Frontal cortex (tissue), 4 donors: ENCODE measurements at places on chromosomes 16 and 17.

- no peak for DNase-seq
Observed at GRCh38 chr17:64170286-64170685, 40.3 kb upstream of the ERN1 start.

DNA sequence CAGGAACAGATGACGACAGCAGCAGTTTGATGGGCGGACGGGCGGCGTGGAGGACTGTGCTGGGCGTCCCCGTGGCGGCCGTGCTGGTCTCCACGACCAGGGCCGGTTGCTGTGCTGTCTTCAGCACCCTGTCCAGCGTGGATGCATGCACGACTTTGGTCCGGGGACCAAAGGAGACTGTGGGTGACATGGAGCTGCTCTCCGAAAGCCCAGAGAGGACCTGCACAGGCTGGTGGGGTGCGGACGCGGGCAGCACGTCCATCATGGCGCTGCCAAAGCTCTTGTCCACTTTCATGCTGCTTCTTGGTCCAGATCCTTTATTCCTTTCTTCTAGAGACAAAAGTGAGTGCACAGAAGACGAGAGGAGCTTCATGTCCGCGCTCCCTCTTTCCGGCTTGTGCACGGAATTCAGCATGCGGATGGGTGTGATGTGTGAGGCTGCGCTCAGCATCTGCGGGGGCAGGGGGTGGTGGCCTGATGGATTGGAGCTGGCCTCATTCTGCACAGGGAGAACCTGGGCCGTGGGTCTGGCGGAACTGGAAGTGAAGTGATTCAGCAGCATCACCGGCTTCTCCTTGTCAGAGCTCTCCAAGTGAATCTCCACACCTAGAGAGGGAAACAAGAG is 20.3 kb downstream of the MAP1LC3B start:
- DNase-seq: no peak

GRCh38 chr17:32222621-32223020 is 43.0 kb upstream of the RHBDL3 start:
- DNase-seq: no peak

DNA sequence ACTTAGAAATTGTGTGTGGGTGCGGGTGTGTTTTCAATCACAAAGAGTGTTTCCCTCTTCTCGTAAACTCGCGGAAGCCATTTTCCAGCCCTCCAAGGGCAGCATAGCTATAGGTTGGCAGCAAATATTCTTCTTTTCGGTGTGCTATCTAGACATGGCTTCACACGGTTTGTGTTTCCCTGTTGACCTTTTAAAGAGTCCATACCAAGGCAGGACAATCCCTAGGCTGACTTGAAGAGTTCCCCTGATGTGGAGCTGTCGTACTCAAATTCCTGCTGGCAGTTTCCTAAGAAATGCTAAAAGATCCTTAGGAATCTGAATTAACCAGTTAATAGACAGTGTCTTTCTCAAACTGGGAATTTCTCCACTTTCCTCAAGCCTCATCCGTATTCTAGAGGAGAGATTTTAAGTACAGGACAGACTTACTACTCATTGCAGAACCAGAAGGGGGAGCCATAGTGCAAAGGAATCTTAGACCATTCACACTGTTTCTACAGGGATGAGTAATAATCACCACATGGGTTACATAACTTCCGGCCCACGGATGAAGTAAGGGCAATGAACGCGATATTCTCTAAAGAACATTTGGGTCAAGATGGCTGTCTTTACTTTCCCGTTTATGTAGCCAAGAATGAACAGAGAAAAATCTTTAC is 288.6 kb upstream of the ELAC2 start:
- DNase-seq: no peak

DNA sequence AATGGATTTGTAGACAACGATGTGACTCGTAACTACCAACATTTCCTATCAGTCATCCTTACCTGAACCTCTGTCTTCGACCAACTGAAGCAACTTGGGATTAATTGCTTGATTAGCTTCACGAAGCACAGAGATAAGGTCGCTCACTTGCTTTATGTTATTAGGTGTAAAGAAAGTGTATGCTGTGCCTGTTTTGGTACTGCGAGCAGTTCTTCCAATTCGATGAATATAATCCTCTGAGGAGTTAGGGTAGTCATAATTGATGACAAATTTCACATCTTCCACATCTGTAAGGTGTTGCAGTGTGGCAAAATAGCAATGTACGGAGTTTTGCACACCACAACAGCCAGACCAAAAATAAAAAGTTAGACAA is 3.6 kb upstream of the POLG2 start:
- DNase-seq: no peak

- DNase-seq: no peak
Observed at GRCh38 chr16:82041542-82041941, 6.5 kb downstream of the HSD17B2 start.

DNA sequence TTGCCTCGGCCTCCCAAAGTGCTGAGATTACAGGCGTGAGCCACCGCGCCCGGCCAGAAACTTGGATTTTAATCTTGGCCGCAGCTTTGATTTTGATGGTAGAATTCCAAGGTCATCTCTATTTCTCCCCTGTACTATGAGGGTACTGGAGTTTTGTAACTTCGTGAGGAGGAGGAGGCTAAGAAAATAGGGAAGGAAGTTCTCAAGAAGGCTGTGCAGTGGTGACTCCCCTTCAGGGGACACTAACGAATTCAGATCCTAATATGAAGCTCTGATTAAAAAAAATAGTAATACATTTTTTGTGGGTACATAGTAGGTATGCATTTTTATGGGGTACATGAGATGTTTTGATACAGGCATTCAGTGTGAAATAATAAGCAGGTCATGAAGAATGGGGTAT is 55.9 kb downstream of the LDHD start:
- DNase-seq: no peak

- DNase-seq: no peak
Observed at GRCh38 chr17:59418732-59419166, 87.3 kb downstream of the YPEL2 start.

DNA sequence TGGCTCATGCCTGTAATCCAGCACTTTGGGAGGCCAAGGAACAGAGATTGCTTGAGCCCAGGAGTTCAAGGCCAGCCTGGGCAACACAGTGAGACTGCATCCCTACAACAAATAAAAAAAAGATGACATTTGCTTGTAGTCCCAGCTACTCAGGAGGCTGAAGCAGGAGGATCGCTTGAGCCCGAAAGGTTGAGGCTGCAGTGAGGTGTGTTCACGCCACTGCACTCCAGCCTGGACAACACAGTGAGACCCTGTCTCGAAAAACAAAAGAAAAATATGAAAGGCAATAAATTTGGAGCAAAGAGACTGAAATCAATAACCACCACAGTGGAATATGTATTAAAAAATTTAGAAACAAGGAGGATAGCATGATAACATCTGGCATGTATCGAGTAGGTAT is 143.8 kb upstream of the RBL2 start:
- DNase-seq: no peak

DNA sequence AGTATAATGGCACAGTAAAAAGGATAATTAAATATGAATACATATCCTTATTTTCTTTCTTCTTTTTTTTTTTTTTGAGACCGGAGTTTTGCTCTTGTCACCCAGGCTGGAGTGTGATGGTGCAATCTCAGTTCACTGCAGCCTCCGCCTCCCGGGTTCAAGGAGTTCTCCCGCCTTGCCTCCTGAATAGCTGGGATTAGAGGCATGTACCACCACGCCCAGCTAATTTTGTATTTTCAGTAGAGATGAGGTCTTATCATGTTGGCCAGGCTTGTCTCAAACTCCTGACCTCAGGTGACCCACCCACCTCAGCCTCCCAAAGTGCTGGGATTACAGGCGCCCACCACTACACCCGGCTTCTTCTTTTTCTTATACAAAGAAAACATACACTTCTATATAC is 12.0 kb downstream of the GABARAPL2 start:
- DNase-seq: no peak

GRCh38 chr16:53583401-53583800 is 80.4 kb upstream of the AKTIP start:
- no peak for DNase-seq

GRCh38 chr16:89034971-89035668 is 58.1 kb upstream of the CBFA2T3 start:
- DNase-seq: no peak

GRCh38 chr16:47584464-47585225 is 123.5 kb downstream of the PHKB start:
- DNase-seq: no peak

DNA sequence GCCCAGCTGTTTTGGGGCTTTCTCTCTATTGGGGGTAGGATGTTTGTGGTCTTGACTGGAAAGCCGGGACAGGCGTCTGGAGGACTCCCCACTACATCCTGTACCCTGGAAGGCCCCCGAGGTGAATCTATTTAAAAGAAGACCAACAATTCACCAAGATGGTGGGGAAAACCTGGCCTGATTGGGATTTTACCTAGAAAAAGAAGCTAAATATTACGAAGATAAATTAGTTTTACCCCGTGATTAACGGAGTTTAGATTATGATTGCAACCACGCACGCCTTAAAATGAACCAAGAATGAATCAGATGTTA is 779 bp upstream of the CCDC102A start:
- no peak for DNase-seq

DNA sequence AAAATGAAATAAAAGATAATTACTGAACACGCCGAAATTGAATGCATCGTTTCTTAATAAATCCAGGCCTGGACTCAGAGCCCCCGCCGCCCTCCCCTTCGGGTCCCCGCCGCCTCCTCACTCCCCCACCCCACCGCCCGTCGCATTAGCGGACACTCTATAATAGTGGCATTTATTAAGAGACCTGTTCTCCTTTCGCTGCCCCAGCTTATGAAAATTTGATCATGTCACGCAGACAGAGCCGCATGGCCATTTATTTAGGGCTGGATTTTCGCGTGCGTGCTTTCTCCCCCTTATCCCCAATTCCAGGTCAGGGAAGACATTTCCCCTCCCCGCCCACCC is 6.3 kb upstream of the HOXB2 start:
- no peak for DNase-seq

DNA sequence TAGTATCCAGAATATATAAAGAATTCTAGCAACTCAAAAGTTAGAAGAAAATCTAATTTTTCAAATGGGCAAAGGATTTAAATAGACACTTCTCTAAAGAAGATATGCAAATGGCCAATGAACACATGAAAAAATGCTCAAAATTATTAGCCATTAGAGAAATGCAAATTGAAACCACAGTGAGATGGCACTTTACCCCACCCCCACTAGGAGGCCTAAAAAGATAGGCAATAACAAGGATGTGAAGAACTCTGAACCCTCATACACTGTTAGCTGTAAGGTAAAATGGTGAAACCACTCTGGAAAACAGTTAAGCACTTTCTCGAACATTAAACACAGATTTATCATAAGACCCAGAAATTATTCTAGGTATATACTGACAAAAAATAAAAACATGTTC is 71.4 kb upstream of the IRX6 start:
- DNase-seq: no peak

- peak; percentile 60 for DNase-seq
Observed at GRCh38 chr17:80795754-80796153, 195.9 kb upstream of the CHMP6 start.

DNA sequence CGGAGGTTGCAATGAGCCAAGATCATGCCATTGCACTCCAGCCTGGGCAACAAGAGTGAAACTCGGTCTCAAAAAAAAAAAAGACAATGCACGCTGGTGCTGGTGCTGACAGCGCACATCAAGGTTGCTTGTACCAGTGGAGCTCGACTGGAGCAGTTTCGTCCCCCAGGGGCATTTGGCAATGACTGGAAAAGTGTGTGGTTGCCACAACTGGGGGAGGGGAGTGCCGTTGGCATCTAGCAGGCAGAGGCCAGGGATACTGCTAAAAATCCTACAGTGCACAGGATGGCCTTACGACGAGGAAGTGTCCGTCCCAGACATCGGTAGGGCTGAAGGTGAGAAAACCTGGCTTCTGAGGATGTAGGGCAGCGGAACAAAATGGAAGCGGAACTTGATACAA is 2.4 kb downstream of the MEAK7 start:
- no peak for DNase-seq

- no peak for DNase-seq
Observed at GRCh38 chr16:1981398-1981836, at the start of gene NOXO1. Gene NOXO1, minus strand, starts transcription at chr16:1981469. Its CDS starts 290 bp downstream, at chr16:1981179.

- no peak for DNase-seq
Observed at GRCh38 chr17:68461122-68461539, 3.8 kb upstream of the WIPI1 start.

- DNase-seq: no peak
Observed at GRCh38 chr16:68739964-68740627, 3.0 kb downstream of the CDH1 start.

GRCh38 chr16:65710107-65710506 is 588.2 kb upstream of the CDH11 start:
- DNase-seq: no peak

DNA sequence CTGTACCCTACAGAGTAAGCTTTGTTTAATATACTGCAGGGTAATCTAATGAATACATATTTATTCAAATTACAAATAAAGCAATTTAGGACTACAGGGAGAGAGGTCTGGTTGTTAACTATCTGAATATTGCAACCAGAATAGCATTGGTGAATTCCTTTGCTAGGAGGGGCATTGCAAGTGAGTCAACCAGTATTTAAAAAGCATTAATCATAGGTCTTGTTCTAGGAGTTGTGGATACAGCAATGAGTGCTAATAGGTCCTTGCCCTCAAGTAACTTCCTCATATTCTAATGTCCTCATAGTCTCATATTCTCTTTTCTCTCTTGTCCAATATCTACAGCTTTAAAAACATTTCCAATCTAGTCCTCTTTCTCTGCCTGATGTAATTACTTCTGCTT is 531.4 kb downstream of the CDH11 start:
- no peak for DNase-seq

- DNase-seq: no peak
Observed at GRCh38 chr16:8320131-8320530, 270.2 kb downstream of the TMEM114 start.
